NCI-H510A treated with DMSO at 0.1 percent for 48 hours (cell line): ENCODE measurements at places on chromosomes 11 and 22.
A peak's percentile ranks its signal among the peaks of the same experiment; 100 is the strongest.

DNA sequence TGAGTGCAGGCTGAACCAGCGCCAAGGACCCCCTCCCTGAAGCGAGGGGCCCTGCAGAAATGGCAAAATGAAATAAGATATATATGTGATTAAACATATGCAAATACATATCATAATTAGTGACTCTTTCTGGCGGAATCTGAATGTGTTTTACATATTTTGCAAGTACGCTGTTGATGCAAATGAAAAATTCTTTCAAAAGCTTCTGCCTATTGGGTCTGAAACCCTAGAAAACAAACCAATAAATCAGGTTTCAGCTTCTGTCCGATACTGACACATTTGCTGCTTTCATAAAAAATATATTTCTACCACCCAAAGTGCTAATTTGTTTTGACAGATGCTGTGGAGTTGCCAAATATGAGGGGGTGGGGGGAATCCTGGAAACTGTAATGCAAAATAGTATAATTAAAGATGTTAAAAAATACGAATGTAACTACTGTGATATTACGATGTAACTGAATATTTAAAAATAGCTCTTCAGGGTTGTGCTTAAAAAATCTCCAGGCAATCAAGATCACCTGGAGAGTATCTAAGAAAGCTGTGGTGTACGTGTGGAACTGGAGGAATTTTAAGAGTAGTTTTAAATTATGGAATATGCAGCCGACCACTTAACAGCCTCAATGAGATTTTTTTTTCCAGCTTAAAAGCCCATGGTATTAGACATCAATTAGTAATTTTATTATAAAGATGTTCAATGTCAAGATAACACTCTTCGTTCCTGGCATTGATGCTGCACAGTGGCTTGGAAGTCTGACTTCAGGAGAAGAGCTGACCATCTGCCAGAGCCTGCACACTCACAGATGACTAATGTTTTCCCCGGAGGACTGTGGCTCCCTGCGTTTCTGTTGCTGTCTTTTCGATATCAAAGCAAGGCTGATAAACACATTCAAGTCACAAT is 122.2 kb upstream of the RCN1 start:
- no peak for DNase-seq

GRCh38 chr11:98069861-98070260 is 950.9 kb upstream of the CNTN5 start:
- DNase-seq: no peak

- DNase-seq: peak; percentile 44
Observed at GRCh38 chr22:26172389-26172990, 3.2 kb downstream of the SEZ6L start.

GRCh38 chr22:43172191-43172590 is 14.7 kb downstream of the TTLL12 start:
- DNase-seq: no peak

DNA sequence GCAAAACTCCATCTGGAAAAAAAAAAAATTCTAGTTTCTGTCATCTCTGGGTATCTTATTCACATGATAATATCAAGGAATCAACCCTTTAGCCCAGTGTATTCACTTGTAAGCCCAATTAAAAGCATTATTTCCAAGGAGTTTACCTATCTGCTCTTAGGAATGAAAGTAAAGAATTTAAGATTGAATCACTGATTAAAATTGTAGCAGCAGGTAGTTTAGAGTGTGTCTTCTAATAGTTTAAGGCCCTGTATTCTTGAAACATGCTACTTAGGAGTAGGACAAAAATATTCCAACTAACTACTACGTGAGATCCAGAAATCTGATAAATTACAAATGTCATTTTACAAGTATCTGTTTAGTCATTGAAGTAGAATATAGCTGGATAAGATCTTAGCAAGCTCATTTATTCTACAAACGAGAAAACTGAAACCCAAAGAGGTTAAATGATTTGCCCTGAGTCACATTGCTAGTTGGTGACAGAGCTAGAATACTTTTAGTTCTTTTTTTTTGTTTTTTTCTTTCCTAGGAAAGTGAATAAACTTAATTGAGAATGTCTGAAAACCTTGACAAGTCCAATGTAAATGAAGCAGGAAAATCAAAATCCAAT is 4.0 kb downstream of the TCP11L1 start:
- DNase-seq: no peak

- no peak for DNase-seq
Observed at GRCh38 chr11:79054636-79055035, 386.2 kb downstream of the TENM4 start.

GRCh38 chr11:66119348-66120133 is 49.5 kb downstream of the PACS1 start:
- peak; percentile 19 for DNase-seq

- DNase-seq: no peak
Observed at GRCh38 chr11:58446294-58446693, 4.3 kb upstream of the OR5B12 start.

DNA sequence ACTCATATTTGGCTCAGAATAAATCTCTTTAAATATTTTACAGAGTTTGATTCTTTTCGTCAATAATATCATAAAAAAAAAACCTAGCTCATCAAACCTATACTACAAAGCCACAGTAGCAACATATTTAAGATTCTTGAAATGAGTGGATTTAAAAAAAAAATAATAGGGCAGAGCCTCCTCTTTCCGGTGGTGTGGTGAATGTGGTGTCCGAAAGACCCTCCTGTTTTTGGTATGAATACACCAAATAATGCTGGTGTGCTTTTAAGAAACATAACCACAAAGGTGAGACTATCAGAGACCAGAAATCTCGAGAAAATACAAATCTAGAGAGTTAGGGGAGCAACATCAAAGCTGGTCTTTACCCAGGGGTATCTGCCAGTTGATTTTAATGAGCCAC is 342.6 kb downstream of the TBC1D22A start:
- no peak for DNase-seq

- DNase-seq: no peak
Observed at GRCh38 chr11:121059605-121060004, 35.7 kb downstream of the TBCEL start.

DNA sequence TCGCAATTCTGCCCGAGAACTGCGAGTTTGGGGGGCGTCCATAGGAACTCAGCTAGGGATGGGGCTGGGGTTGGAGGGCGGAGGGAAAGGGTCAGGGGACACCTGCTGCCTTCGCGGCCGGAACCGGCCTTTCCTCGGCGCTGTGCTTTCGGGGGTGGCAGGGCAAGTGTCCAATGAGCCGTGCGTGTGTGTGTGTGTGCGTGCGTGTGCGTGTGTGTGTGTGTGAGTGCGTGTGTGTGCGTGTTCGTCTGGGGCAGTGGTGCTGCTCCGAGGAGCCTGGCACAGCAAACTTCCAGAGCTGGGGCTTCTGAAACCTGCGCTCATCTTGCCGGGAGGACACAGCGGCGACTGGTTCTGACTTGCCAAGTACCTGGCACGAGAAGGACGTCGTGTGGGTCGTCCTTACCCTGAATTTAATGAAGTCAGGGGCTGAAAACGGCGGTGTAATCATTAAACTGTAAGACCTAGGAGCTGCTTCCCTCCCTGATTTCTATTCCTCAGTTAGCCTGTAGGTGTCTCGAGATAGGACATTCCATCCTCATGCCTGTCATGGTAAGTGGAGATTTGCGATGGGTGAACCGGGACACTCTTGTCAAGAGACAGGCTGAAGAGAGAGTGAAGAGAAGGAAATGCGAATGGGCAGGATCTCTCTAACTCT is 27.0 kb upstream of the AMOTL1 start:
- peak; percentile 55 for DNase-seq

GRCh38 chr11:71310184-71310583 is 57.8 kb upstream of the SHANK2 start:
- DNase-seq: no peak

DNA sequence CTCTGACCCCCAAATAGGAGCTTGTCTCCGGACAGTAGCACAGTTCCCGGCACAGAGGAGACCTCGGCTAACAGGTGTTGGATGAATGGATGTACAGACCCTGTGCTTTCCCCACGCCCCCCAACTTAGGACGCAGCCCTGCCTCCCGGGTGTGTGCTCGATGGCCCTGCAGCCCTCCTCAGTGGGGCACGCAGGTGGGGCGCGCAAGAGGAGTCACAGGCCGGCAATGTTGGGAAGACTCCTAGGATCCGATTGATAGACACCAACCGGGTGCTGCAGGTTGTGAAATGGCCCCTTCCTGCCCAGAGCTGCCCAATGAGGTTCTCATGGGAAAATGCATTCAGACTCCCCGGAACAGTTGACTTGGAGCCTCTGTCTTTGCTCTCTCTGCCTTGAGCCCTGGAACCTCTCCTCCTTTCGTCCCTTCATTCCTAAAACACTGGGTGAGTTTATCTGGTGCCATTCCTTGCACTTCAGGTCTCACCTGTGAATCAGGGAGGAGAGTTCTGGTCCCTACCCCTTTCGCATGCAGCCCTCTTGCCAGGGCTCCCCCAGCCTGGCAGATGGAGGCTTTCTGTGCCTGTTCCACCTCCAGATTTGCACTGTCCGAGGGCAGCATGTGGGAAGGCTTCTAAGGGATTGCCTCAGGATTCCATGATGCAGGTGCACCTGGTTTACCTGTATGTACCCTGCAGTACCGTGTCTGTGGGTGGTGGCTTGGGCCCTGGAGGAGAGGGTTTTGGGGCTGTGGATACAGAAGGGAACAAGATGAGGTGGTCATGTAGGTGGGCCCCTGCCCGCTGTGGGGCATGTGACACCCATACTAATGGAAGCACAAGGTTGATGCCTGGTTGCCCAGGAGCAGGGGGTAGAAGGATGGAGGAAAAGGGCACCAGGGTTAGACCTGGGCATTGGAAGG is 1.2 kb downstream of the MICALL1 start:
- no peak for DNase-seq

DNA sequence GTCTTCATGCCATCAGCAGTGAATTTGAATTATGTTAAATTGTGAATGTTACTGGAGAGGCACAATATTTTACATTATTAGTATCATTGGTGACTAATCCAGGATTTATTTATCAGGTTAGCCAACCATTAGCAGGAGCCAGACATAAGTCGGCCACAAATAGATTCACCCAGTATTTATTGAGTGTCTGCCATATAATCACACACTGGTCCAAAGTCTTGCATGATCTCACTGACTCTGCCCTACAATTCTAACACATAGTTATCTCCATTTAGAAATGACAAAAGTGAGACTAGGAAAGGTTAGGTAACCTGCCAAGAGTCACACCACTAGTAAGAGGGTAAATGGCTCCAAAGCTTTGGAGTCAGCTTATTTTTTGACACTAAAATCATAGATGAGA is 179.6 kb downstream of the BLID start:
- DNase-seq: no peak

DNA sequence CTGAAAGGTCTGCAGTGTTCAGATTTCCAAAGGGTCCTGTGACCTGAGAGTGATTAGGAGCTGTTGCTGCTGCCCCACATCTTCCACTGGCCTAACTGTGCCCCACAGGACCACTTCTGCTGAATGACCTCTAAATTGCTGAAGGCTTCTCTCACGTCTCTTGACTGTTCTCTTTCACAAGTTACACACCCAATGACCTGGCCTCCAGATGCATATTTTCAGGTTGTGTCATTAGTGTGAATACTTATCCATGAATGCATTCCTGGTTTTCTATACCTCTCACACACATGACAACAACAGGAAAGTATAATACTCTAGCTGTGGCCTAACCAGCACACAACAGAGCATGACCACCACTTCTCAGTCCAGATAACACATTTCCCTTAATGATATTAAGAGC is 15.4 kb downstream of the PRR14L start:
- DNase-seq: no peak

DNA sequence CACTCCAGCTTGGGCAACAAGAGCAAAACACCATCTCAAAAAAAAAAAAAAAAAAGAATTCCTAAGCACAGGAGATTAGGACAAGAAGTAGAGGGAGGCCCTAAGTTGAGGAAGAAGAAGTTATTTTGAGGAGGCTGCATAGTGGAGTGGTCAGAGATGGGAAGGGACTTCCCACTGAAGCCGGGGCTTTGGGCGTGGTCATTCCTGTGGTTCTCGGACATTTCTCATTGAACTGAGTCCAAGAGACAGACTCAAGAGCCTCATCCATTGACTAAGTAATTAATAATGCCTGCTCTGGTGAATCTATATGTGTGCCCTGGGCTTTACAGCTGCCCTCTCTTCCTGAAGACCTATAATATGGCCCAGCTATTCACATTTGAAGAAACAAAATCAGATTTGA is 53.2 kb upstream of the FTH1 start:
- DNase-seq: no peak

DNA sequence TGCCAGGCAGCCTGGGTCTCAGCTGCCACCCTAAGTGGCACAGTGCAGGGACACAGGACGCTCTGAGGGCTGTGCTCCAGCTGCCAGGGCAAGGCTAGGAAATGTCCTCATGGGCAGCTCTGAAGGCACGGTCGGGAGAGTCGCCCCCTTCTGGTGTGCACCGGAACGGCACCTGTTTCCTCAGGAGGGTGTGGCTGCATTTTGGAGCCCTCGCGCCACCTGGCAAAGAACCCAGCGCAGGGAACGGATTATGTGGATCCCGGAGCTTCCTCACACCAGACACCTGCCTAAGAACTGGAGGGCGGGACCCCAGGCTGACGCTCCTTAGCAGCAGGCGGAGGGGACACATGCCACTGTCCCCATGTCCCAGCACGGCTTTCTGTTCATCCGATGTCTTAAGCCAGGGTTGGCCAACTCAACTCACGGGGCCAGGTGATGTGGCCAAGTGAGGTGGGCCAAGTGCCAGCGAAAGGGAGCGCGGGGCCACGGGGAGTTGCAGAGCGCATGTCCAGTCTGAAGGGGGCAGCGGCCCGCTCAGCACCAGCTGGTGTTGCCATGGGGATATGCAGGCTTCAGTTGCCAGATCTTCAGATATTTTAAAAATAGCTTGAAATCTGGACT is 5.1 kb upstream of the SLC22A8 start:
- no peak for DNase-seq

- DNase-seq: no peak
Observed at GRCh38 chr22:44580176-44581095, 82.4 kb upstream of the RTL6 start.

DNA sequence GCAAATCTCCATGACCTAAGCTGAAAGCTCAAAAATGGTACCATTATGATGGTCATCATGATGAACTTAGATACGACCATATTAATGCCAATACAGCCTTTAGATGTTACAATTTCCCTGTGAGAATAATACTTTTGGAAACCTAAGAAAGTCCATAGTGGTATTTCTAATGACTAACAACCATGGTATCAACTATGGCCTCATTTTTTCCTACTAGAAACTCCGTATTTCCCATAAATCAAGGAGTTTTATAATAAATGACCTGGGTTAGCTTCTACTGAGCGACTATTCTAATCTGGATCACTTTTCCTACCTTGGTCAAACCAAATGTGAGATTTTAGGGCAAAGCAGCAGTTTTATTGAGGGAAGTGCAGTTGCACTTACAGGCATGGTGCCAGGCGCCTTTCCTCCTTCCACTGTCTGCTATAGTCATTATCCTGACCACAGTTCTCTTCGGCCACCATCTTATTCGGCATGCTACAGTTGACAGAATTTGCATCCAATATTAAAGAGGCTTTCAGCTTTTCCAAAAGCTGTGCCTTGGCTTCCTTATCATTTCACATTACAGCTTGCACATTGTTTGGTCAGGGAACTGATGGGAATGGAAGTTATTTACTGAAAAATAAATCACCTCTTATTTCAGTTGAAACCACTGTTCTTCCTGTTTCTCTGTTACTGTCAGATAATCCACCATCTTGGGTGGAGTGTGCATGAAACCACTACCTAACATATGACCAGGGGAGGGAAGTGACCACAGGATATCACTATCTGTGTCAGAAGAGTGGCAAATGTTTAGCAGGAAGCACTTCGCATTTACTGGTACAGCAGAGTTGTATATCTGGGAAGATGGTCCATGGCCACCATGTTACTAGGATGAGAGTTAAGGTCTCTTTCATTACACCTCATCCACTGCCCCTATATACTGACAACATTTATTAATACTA is 74.5 kb upstream of the PICALM start:
- no peak for DNase-seq
